ENCODE measurements at places on chromosomes 4 and X.
A peak's percentile ranks its signal among the peaks of the same experiment; 100 is the strongest.

- no peak for DNase-seq
Measured at GRCh38 chr4:2934077-2934812, 29.0 kb downstream of the NOP14 start.

GRCh38 chr4:75344915-75345314, 169.3 kb downstream of the RCHY1 start:
- no peak for DNase-seq

DNA sequence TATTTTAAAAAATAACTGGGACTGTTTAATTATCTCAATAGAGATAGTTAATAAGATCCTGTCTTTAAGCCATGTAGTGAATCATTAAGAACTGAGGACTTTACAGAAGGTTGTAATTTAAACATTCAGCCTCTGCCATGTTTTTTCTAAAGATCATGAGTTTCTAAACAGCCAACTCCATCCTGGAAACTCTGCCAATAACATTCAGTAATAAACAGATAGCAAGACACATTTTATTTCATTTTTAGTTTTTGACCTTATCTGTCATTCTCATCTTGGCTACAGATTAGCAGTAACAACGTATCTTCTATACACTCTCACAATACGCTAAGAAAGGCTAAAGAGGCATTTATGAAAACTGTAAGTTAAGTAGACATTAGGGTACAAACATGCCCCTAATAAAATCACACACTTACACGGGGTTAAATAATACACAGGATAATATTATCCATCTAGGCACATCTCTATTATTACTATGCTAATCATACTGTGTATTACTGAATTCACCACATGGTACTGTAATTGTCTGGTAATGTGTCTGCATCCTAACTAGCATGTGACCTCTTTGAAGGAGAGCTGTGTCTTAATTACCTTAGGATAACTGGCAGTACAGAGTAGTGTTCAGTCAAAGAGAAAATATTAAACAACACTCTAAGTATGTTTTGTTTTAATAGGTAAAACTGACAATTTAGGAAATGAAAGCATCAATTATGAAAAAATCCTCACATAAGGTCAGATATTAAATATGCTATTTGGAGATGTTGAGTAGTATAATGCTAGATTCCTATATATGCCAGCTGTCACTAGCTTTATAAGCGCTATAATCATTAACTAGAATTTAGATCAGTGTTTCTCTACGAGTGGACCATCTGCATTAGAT, 122.4 kb upstream of the NAP1L5 start:
- DNase-seq = no peak

DNA sequence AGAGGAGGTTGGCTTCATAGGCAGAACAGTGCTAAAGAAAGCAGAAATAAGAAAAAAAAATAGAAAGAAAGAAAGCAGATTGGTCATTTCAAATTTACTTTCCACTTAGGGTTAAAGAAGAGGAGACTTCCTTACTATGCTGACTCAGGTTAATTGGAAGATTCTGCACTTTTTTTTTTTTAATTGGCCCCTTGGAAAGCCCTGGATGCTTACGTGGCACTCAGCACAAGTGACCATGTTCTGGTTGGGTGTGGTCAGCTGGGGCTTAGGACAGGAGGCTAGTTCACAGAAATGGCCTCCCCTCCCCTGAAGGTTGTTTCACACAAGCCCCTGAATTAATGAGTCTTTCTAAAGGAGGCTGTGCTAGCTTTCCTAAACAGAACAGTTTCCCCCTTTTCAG, 14.5 kb downstream of the MAGEA9B start:
- no peak for DNase-seq

GRCh38 chrX:134024686-134025377, 39.4 kb upstream of the GPC3 start:
- no peak for DNase-seq

- DNase-seq = no peak
Measured at GRCh38 chrX:9515489-9515888, 50.6 kb downstream of the TBL1X start.

DNA sequence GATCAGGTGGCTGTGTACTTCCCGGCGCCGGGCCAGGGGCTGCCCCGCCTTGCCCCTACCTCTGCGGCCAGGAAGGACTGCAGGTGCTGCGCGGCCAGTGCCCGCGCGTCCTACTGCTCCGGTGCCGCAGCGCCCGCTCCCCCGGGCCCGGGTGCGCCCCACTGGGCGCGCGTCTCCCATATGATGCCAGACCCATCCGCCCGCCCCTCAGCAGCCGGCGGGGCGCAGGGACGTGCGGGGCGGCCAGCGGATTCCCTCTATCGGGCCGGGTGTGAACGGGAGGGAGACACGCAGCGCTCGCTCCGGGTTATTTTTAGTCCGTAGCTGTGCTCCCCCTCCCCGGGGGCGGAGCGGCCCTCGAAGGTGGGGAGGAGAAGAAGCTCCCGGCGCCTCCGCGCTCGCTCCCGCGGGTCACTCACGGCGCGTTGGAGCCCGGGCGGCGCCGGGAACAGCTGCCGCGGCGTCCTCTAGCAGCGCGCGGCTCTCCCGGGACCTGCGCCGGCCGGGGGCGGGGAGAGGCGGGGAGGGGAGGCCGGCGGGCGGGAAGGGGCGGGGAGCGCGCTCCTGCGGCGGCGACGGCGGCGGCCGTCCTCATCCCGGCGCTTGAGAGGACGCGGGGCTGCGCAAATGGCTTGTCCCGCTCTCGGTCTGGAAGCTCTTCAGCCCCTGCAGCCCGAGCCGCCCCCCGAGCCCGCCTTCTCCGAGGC, 103.6 kb downstream of the UCHL1 start:
- DNase-seq = peak; percentile 90

DNA sequence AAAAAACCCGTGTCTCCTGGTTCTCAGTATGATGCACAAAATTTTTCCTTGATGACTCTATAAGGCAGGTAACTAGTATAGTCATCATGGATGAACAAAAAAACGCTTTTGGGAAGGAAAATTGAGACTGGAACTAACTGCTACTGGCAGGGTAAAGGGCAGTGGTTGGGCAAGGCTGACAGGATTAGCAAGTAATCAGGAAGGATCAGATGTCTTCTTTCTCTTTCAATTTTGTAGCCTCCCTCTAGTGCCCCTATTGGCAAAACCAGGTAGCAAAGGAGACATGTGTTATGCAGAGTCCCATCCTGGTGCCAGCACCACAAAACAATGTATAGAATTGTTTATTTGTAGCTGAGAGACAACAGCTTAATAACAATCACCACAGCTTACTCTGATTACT, 12.8 kb upstream of the SLITRK4 start:
- DNase-seq = no peak

DNA sequence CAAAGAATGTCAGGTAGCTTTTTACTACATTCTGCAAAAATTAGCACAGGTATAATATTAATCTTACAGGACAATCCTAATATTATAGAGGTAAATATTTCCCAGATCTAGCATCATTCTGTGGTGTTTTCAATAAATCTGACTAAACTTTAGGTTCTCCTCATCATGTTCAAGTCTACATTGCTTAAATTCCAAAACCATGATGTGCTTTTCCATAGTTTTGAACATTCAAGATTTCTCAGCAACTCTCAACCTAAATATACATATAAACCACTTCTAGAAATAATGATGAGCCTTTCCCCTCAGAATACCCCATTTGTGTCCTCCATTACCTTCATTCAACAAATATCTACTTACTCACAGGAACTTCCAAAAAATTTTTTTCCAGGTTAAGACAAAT, 23.1 kb downstream of the EIF4E start:
- no peak for DNase-seq

- DNase-seq = no peak
Measured at GRCh38 chrX:150219374-150220185, 143.5 kb upstream of the MAMLD1 start.
